ENCODE measurements at places on chromosomes 16 and 17.

DNA sequence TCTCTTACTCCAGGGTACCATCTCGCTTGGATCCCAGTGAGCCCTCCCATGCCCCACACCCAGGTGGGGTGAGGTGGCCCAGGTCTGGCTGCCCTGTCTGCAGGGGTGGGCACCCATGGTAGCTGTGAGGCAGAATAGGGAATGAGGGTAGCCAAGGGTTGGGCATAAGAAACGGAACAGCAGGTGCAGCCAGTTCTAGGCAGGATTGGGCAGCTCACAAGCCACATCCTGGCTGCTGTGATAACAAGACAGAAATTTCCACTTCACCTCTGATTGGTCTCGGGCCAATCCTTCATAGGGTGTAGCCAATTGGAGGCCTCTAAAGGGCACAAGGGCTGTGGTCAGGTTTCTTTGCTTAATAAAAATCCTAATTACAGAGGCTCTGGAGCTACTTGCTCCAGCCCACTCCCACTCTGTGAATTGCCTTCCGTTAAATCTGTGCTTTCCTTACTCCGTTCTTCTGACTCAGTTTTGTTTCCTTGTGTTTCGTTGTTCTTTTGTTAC is 1.5 kb upstream of the ARHGDIG start:
- DNase-seq = no peak

DNA sequence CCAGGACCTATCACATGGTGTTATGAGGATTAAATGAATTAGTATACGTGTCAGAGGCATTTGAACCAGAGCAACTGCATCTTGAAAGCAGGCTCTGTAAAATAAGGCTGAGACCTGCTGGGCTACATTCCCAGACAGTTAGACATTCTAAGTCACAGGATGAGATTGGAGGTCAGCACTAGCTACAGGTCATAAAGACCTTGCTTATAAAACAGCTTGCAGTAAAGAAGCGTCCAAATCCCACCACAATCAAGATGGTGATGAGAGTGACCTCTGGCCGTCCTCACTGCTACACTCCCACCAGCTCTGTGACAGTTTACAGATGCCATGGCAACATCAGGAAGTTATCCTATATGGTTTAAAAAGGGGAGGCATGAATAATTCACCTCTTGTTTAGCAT is 71.8 kb downstream of the IRF8 start:
- no peak for DNase-seq

DNA sequence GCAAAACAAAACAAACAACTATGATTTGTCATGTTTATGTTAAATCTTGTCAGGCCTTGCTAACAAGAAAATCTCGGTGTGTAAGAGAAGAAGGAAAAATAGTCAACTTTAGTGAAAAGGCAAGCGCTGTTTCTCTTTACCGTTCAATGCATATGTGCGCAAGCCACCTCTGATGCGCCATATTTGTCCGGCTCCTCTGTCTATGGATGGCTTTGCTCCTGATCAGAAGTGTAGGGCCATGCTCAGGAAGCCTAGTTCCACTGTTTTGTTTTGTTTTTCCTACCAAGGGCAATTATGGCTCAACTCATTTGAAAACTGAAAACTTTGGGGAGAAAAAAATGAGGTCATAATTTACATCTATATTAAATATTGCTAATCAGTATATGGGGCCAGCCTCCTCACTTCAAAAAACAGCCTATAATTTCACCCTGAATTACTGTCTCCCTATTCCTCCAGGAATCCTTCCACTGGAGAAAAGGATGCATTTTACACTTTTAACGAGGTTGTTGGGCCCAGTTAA is 4.5 kb downstream of the MAF start:
- DNase-seq = no peak

DNA sequence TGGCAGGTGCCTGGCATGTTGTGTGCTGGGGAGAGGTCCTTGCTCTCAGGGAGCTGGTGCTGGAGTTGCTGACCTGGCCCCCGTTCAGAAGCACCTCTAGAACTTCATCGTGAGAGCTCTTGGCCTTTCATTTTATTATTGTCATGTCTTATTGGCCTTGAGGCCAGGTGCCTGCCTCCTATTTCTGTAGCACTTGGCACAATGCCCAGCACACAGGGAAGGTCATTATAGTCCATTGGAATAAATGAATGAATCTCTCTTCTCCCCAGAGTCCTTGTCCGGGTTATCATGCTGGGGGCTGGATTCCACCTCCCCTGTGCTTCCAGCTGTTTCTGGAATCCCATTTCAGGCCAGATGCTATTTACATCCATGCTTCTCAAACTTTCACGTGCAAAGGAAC is 169.2 kb downstream of the HAPSTR1 start:
- no peak for DNase-seq

DNA sequence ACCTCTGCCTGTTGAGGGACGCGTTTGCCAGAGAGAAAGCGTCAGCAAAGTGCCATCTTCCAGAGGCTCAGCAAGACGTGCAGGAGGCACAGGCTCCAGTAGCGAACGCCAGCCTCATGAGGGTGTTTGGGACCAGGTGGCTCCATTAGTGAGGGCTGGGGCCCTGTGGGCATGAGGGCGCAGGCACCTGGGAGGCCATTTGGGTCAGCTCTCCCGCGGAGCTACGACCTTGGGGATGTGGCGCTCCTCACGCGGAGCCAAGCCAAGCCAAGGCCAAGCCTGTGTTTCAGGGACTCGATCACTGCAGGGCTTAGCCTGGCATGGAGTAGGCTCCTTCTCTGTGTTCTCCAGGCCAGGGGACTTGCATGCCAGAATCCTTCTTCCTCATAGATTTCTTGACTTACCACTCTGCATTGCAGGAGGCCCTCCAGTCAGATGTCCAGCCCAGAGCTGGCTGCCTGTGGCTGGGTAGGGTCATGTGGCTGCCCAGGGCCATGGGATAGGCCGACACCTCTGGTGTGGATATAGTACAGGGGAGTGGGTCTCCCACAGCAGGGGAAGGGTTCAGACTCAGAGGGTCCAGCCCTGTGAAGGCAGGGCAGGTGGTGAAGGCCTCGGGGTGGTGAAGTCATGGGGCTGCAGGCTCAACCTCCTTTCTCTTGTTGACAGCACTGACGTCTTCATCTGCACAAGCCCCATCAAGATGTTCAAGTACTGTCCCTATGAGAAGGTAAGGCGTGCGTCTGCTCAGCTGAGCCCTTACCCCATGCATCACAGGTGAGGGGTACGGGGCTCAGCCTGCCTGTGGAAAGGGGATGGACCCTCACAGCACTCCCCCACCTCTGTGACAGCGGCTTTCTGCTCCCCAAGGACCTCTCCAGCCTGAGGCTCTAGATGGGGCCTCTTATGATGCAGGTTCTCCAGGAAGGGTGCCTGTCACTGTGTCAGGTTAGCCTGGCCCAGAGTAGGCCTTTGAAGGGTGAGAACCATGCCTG is 19.6 kb downstream of the NT5M start:
- no peak for DNase-seq

DNA sequence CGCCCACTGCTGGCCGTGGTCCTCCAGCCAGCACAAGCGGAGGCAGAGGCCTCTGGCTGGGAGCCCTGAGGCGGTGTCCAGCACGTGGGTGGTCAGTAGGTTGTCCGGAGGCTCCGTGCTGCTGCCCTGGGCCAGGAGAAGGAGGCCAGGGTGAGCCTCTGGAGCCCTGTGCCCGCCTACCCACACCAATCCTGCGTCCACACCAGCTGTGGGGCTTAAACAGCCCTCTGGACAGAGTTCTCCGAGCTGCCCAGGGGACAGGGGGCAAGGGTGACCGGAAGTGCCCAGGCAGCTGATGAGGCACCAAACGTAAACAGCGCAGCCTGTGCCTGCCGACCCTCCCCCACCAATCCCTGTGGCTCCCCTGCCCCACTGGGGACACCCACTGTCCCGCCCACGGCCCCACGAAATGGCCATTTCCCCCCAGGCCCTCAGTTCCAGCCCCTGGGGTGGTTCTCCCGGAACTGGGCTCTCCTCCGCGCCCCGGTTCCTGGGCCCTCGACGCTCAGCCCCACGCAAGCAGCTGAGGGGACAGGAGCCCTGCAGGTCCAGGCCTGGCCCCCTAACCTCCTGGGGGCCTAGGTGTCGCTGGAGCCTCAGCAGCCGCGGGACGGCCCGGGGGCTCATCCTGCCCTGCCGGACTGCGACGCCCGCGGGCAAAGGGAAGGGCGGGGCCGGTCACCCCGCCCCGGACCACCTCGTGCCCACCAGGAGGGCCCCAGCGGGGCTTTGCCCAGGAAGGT is 27.9 kb upstream of the DBNDD1 start:
- DNase-seq = peak; percentile 82

DNA sequence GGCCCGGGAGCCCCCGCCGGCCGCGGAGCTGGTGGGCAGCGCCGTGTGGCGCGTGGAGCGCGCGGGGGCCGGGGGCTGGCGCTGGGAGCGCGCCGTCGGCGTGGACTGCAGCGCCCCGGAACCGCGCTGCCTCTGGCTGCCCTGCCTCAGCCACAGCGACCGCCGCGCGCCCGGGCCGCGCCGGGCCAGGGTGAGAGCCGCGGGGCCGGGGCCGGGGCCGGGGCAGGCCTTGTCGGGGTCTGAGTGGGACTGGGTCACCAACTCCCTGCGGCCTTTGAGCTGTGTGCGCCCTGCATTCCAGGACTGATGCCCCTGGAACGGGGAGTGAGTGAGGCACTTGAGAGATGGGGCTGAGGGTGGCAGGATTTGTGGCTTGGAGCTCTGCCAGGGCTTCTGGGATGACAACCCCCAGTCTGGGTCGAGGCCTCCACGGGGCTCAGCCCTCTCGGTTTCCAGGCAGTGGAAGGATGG is 25.7 kb downstream of the ARHGAP23 start:
- peak; percentile 49 for DNase-seq

GRCh38 chr17:83183951-83184506 is 104.6 kb downstream of the METRNL start:
- peak; percentile 1 for DNase-seq
